ENCODE measurements at places on chromosomes 13 and 19.

DNA sequence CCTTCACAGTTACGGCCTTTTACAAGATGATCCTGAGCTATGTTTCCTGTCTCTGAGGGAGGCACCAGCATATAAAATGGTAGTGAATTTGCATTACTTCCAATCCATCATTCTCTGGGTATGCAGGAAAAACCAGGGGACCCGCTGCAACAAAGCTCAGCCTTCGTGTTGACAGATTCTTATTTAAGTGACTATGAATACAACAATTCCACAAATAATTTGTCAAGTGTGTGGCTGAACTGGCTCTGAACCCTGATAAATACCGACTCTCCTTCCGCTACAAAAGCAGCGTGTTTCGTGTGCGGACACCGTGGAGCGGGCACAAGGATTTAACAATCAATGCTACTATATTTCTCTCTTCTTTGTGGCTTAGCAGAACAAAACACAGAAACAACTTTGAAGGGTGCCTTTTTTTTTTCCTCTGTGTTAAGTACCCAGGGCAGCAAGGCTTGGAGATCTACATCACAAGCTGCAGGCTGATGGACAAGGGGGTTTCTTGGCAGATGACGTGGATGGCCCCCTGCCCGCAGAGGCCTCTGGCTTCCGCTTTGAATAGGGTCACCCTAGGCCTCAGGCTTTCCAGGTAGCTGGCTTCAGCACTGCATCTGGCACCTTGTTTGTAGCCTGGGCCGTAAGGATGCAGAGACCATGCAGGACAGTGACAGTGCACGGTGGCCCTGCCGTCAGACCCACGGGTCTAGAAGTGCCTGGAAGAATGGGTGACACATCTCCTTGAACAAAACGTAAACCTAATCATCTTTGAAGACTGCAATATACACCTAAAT lies 280.5 kb upstream of the TSHZ3 start:
- no peak for DNase-seq

DNA sequence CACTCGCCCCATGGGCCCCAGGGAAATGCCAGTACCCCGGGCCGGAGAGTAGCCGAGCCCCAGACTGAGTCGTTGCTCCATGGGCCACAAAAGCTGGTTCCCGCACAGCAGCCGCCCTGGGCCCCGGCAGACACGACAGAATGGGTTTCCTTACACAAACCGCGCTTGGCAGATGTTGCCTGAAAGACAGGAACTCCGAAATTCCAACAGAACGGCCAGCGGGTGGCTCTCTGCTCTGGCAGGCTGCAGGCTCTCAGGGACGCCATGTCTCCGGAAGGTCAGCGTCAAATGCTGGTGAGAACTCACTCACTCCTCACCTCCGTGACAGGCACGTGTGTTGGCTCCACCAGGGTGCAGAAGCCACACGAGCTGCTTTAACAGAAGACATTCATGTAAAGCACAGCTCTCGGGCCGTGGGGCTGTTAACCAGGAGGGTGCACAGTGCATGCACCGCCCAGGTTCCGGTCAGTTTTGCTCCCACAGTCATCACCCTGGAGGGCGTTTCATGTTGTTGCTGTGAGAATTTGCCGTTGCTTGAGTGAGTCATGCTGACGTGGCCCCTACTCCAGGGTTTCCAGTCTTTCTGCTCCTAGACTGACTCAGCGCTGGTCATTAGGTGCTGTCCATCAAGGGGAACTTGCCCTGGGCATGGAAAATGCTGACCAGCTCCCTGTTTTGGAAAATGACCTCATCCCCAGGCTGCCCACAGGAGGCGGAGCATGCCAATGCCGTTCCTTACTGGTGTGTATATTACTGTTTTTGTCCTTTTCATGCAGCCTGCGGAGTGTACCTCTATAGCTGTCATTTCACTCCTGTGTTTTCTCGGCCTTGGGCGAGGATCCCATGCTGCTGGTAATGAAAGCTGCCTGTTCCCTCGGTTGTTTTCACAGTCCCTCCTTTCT lies 44.8 kb downstream of the ANKRD10 start:
- DNase-seq = peak; percentile 99

- DNase-seq = no peak
These were observed 490.0 kb upstream of the SGCG start for GRCh38 chr13:22690756-22691155.

DNA sequence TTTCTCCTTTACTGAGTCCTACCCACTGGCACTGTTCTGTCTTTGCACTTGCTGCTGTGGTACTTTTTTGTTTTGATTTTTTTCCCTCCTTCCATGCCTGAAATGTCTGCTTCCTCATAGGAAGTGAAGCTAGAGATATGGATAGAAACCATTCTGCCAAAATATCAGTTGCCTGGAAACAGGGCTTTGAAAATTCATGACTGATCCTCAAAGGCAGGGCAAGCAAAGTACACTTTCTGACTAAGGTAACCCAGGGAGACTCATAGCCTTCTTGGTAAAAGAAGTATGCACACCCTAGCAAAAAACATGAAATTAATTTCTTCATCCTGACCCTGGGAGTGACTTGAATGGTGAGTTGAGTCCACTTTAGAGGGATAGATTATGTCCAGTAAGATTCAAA lies 329.8 kb downstream of the MYO16 start:
- DNase-seq = no peak

DNA sequence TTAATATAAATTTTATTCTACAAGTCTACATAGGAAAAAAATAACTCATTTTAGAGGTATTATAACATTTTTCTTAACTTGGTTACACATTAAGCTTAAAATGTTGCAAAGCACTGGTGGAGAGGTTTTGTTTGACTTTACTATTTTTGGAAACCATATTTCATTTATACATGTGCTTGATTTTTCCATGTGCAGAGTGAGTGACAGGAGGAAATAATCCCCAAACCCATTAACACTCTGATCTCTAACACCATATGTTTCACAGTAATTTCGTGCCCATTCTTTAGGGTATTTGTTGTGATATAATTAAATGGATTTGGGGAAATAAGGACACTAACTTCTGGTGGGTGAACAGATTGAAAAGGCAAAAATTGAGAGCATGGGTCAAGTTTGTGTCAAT lies 2124.4 kb upstream of the PCDH20 start:
- DNase-seq = no peak

DNA sequence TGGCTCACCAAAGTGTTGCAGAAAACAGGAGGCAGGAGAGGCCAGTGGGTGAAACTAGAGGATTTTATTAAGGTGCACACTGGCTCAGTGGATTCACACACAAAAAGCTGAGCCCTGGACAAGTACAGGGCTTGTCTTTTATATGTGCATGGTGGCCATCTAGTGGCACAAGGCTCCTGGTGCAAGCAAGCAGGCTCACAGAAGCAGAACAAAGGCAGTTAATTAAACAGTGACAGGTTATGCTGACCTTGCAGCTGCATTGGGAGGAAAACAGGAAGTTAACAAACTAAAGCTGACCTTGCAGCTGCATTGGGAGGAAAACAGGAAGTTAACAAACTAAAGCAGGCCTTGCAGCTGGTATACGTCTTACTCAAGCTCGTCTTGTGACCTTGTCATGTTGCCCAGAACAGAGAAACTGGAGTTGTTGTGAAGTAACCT lies 65.3 kb upstream of the ZNF681 start:
- DNase-seq = no peak

DNA sequence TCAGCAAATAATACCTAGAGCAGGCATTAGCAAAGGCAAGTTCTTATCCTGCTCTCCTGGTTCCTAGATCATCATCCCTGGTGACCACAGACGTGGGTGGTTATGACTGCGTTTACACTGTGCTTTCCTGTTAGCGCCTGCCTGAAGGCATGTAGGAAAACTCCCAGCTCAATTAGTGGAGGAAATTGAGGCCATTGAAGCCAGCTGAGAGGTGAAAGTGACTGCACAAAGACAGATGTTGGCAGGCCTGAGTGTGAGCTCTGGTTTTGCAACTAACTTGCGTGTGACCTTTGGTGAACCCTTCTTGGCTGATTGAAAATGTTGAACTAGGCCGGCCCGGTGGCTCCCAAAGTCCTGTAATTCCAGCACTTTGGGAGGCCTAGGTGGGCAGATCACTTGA lies 17.5 kb upstream of the NWD1 start:
- DNase-seq = peak; percentile 64

DNA sequence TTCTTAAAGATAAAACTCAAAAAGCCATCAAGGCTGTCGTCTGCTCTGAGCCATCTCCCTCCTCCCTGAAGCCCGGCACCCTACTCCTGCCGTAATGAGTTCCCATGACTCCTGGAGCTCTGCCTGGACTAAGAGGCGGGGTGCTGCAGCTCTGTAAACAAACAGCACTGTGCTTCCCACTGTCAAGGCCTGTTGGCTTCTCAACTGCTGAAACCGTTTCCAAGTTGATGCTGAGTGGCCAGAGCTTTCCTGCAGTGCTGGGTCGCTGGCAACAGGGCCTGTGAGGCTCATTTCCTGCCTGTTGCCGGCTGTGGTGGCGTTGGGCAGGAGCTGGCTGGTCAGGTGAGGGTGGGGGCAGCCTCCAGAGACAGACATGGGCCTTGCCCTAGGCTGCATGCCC lies 26.7 kb upstream of the ISYNA1 start:
- peak; percentile 96 for DNase-seq

DNA sequence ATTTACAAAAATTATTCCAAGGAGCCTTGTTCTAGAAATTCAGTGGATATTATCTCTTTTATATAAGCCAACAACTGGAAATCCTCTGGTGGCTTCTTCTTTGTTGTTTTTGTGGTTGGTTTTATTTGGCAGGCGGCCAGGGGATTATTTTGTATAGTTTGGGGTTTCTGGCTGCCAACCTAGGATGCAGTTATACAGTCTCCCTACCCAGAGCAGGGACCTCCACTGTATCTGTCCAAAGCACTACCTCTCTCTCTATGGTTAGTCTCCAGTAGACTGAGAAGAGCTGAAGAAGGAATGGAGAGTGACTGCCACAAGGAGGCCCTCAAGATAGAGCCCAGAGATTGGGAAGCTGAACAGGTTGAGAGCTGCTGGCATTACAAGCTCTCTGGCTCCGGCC lies 80.2 kb downstream of the ZAR1L start:
- no peak for DNase-seq
